ENCODE measurements at places on chromosomes 11 and 22. TPM values are rescaled to one million over a fixed set of nuclear protein-coding genes. Genes with fewer than 3 reads are reported as not detected.
A peak's percentile ranks its signal among the peaks of the same experiment; 100 is the strongest.

The FLRT1 gene
- total RNA-seq: 0.13 TPM

The RTN4R gene
- 1.3 TPM for total RNA-seq

The DLG2 gene
- 19.5 TPM for total RNA-seq

DNA sequence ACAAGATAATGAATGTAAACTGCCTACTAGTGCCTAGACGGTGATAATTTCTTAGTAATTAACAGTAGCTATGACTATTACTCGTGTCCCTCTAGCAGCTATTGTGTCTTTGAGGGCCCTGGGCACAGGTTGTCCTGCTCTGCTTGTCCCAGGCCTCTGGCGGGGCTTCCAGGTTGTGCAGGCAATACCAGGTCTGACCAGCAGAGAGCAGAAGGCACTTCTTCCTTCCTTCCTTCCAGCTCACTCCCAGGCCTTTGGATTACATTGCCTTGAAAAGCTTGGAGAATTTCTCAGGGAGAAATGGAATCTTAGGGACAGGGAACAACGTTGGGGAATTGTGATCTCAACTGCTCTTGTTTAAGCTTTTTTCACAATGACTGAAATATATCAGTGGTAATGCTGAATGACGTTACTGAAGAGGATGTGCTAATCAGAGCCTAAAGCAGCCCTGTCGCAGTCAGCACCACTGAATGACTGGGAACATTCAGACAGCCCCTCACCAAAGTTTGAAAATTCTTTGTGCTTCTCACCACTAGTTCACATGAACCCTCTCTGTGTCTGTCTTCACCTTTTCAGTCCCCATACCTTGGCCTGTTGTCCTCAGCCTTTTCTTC, 8.4 kb upstream of the CCKBR start:
- no peak for DNase-seq

- DNase-seq: no peak
Observed at GRCh38 chr11:30322191-30322590, 713 bp upstream of the ARL14EP start.

DNA sequence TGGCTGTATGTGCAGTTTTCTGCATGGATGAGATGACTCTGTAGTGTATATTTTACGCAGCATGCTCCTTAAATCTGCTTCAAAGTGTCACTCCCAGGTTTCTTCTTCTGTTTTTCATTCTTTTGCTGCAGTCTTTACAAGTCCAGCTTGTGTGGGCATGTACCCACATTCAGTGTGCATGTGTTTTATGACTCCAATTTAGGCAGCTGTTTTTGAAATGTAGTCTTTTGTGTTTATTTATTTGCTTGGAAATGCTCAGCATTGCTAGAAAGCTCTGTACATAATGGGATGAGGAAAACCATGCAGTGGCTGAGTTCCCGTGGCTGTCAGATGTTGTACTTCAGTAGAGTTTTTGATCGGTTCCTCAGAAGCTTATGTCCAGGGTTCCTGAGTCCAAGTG, 138.5 kb downstream of the ARHGAP42 start:
- DNase-seq: no peak

- DNase-seq: no peak
Observed at GRCh38 chr11:1504581-1505290, 18.2 kb upstream of the MOB2 start.

The ALKBH3 gene
- total RNA-seq: 39.0 TPM

GRCh38 chr22:43217285-43218030, 30.5 kb upstream of the TTLL12 start:
- no peak for DNase-seq

GRCh38 chr11:27874998-27875830, 175.0 kb upstream of the BDNF start:
- no peak for DNase-seq

- DNase-seq: no peak
Observed at GRCh38 chr22:32602154-32602553, 127.5 kb downstream of the FBXO7 start.

The CATSPER1 gene
- not detected for total RNA-seq

The ARAP1 gene
- 86.2 TPM for total RNA-seq

- peak; percentile 78 for DNase-seq
Observed at GRCh38 chr11:67301951-67302516, 1.3 kb upstream of the SSH3 start.

DNA sequence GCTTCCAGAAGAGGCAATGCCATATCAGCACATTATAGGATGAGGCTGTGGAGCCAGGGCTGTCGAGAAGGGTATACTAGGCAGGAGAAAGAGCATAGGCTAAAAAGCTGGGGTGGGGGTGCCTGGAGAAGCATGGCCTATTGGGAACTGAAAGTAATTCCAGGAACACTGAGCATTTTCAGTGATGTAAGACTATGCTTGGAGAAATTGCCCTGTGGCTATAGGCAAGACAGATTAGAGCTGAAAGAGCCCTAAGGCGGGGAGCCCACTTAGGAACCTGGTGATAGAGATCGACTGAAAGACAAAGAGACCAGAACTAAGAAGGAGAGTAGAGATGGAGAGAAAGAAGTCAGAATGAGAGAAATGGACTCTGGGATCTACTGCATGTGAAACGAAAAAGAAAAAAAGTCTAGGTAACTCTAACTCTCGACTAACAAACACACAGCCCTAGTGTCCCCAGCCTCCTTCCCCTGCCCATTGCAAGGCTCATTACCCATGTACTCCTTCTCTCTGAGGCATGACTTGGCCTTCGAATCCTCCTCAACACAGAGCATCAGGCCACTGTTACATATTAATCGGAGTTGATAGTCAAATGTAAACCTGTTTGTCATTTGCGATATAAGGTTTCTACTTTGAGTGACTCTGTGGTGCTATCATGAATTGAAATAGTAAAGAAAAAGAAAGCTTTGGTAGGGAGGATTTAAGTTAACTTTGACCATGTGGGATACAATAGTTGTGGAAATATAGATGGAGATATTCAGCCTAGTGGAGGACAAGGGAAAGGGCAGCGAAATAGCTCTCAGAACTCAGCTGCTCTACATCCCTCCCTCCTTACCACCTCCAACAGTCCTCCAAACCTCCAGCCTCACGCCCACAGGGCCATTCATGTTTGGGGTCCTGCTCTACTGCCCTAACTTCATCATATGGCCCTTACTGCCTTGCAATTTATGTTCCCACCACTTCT, 52.3 kb upstream of the BMAL1 start:
- DNase-seq: no peak

GRCh38 chr11:100930185-100930778, 199.3 kb downstream of the PGR start:
- no peak for DNase-seq

The CAVIN3 gene
- total RNA-seq: 39.0 TPM

The GRAMD1B gene
- total RNA-seq: 3.5 TPM

GRCh38 chr11:94309757-94310156, 5.4 kb downstream of the IZUMO1R start:
- DNase-seq: no peak

DNA sequence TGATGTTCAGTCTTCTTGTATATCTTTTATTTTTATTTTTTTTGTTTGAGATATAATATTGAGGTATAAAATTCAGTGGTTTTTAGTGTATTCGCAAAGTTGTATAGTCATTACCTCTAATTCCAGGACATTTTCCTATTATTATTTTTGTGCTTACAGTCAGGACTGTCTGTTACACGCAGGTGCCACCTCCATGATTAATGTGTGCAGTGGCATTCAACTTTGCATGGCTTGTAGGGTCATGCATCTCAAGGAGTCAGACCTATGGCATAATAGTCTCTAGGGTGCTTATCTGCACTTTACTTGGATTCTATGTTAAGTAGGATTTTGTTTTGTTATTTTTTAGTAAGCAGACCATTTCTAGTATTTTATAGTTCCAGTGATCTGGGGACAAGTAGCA, 1.0 kb downstream of the CTR9 start:
- no peak for DNase-seq

GRCh38 chr11:111093061-111093460, 152.5 kb upstream of the POU2AF2 start:
- no peak for DNase-seq

DNA sequence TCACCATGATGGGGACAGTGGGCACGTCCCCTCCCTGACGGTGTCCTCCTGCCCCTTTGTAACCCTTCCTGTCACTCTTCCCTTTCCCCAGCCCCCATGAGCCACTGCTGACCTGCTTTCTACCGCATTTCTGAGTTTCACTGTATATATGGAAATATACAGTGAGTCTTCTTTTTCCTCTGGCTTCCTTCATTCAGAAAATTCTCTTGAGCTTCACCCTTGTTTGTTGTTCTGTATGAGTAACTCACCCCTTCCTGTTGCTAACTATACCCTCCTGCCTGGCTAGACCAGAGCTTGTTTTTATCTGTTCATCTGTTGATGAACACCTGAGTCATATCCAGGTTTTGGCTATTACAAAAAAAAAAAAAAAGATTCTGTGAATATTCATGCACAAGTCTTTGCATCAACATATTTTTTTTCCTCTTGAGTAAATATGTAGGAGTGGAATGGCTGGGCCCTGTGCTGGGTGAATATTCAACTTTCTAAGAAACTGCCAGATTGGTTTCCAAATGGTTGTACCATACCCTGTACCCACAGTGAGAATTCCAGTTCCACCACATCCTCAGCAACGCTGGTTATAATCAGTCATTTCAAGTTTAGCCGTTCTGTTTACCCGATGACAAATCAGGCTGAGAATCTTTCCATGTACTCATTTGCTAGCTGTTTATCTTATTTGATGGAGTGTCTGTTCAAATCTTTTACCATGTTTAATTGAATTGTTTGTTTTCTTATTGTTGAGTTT, 62.0 kb downstream of the IGF2 start:
- no peak for DNase-seq

DNA sequence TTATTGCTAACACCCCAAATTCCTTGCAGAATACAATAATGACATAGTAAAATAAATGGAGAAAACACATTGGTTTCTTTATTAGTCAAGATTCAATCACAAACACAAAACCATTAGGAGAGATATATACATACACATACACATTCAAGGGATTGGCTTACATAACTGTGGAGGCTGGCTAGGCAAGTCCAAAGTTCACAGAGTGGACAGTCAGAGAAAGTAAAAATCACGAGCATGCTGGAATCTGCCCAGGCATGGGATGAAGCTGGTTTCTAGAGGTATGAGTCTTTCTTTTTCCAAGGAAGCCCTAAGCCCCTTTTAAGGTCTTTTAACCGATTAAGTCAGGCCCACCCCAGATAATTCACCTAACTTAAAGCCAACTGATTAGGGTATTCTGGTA, 13.6 kb upstream of the OR56B1 start:
- no peak for DNase-seq

The DGCR6L gene
- total RNA-seq: 31.4 TPM

The P2RX6 gene
- 5.7 TPM for total RNA-seq

GRCh38 chr11:128467610-128468041, 119.7 kb downstream of the ETS1 start:
- no peak for DNase-seq

The OR6A2 gene
- total RNA-seq: 0.68 TPM

The FAU gene
- 999 TPM for total RNA-seq

GRCh38 chr11:7494086-7494745, 8.9 kb downstream of the OLFML1 start:
- no peak for DNase-seq

DNA sequence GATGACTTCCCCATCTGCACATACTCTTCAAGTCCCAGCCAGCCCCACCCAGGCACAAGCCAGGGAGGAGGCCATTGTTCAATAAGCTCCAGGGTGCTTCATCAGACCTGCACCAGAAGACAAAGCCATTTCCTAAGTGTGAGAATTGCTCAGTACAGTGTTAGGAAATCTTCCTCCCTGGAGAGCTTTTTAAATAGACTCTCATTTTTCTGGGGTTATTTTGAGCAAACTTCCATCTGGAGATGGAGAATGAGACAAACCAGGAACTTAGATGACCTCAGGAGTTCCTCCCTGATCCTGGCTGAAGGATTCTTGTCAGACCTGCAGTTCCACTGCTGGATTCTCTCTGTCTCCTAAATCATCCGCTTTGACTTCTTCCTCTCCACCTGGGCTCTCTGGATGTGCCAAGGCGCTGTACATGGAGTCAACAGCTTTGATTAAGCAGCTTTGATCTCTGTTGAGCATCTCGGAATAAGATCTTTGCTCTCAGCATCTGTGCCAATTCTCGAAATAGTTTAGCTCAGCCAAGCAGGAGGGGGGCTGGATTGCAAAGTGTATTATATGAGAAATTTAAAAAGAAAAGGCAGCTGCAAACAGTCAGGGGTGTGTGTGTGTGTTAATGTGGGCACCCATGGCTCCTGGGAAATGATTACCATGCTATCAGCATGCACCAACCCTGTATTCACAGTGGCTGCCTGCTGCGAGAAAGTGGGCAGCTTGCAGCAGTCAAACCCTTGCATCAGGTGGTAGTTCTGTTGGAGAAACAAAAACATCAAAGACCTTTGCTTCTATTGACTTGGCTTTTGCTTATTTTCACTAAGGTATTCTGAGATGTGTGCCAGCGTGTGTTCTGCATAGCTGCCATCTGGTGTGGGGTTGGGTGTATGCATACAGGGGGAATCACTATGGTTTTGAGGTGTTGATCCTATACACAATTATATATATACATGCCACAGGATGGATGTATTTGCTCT, 70.2 kb upstream of the NAV2 start:
- no peak for DNase-seq

DNA sequence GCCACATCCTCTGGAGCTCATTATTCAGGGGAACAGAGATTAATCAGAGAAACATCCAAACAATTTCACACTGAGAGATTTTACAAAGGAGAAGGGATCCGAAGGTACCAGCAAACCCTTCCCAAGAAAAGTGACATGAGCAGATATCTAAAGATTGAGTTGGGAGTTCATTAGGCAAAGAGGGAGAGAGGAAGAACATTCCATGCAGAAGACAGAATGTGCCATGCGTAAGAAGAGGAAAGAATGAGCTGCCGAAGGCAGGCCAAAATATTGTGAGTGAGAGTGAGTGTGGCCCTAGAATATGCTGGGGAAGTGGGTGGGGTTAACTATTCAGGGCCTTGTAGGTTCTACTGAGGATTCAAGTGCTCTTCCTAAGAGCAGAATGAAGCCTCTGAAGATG, 50.0 kb upstream of the LYVE1 start:
- no peak for DNase-seq

DNA sequence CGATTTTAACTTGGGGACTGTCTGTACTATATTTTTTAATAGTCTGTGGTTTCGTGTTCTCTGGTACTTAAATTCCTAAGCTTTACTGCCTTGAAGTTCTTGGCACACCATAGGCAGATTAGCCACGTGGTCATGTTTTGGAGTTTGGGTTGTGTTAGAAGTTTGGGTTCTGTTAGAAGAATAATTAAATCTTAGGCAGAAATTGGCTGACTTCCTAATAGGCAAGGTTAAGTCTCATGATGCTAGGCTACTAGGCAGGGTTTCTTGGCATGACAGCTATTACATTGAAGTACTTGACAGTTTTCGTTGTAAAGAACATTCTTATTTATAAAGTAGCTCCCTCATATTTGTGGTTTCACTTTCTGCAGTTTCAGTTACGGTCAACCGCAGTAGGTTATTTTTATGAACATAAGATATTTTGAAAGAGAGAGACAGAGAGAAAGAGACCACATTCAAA, 30.0 kb upstream of the MMP7 start:
- DNase-seq: no peak
